ENCODE measurements at places on chromosomes 2 and 18.

GRCh38 chr18:13433685-13434084 lies 215.1 kb downstream of the LDLRAD4 start:
- no peak for DNase-seq

DNA sequence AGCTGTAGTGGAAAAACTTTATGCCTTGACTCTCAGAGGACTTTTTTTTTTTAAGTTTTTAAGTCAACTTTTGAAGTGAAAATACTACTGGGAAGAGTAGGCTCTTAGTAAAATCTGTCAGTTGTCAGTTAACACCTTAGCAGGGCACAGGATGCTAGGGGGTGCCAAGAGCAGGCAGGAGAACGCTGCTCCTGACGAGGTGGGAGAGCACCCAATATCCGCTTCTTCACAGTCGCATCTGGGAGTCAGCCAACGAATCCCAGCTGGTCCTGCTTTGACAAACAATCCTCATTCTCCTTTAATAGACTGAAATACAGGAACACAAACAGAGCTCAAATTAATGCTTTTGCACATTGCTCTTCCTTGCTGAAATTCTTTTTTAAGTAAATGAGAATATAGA lies 709.5 kb upstream of the ACVR2A start:
- no peak for DNase-seq

DNA sequence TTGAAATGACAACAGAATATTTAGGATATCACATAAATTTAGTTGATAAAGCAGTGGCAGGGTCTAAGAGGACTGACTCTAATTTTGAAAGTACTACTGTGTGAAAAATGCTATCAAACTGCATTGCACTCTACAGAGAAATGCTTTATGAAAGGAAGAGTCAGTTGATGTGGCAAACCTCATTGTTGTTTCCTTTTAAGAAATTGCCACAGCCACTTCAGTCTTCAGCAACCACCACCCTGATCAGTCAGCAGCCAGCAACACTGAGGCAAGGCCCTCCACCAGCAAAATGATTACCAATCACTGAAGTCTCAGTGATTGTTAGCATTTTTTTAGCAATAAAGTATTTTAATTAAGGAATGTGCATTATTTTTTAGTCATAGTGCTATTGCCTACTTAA lies 488.7 kb upstream of the SLC39A10 start:
- DNase-seq: no peak

DNA sequence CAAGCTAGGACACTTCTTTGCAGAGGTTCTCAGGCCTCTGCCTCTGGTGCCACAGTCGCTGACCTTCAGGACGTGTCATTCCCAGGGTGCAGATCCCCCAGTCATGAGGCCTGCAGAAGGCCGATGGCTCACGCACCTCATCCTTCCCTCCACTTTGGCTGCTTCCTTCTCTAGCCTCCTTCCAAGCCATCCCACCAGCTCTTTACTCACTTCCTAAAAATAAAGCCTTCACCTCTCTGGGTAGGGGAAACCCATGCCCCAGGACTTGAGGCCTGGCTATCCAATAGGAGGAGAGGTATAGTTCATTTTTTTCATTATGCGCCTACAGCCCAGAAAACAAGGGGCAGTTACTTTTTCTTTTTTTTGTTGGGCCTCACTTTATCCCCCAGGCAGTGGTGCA lies 91.4 kb downstream of the B3GNT2 start:
- no peak for DNase-seq

GRCh38 chr18:13893418-13893760 lies 21.9 kb downstream of the MC2R start:
- DNase-seq: no peak

DNA sequence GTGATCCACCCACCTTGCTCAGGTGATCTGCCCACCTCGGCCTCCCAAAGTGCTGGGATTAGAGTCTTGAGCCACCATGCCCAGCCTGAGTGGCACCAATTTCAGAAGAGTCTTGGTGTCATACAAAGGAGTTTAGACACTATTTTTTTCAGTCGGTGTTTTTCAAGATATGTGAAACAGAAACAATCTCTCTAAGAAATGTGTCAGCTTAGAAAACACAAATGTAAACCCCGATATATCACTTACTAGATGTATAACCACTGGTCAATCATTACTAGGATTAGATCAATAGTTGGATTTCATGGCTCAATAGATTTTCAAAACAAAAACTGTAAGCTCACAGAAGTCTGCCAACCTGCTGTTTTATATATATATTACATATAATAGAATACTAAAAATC lies 67.2 kb upstream of the FRZB start:
- no peak for DNase-seq

- no peak for DNase-seq
Measured at GRCh38 chr2:109630441-109631430, 16.6 kb downstream of the SOWAHC start.

DNA sequence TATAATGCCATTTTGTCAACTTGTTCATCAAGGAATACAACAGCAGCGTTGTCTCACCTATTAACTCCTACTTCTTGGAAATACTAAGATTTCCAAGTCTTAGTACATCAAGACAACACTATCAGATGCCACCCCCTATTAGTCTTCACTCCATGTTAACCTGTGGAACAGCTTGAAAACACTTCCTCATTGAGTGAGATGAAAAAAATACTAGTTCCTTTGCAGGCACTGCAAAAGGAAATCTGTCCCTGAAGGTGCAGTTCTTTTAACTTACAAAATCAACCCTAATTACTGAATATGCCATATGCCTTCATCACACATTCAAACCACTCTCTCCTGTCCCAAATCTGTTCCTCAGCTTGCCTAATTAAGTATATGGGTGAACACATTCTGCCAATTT lies 4.0 kb downstream of the CWC22 start:
- DNase-seq: no peak

DNA sequence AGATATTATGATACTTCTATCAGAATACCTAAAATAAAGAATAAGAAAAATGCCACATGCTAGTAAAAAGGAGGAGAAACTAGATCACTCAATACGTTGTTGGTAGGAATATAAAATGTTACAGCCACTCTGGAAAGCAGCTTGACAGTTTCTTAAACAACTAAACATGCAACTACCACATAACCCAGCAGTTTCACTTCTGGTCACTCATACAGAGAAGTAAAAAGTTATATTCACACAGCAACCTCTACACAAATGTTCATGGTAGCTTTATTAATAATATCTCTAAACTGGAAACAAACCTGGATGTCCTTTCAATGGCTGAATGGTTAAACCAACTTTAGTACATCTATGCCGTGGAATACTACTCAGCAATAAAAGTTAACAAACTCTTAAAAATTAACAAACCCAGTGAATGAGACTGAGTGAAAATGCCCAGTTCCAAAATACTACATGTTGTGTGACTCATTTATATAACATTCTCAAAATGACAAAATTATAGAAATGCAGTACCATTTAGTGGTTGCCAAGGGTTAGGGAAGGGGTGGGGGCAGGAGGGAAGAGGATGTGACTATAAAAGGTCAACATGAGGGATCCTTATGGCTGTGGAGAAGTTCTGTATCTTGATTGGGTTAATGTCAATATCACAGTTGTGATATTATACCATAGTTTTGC lies 124.1 kb downstream of the MMADHC start:
- DNase-seq: no peak

DNA sequence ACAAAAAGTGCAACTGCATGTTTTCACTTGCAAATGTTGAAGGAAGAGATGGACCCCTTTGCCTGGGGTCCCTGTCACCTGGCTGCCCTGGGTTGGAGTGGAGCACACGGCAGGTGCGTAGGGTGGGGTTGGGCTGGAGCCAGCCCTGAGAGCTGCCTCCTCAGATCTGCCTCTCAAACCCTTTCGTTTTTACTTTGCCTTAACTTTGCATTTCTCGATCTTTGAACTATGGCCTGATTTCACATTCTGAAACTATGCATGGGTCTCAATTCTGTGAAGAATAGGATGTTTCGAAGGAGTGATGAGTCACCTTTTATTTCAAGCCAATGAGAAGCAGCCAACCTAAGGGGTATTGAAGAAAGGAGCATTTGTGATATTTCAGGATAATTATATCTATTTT lies 132.8 kb downstream of the ACOXL start:
- no peak for DNase-seq

DNA sequence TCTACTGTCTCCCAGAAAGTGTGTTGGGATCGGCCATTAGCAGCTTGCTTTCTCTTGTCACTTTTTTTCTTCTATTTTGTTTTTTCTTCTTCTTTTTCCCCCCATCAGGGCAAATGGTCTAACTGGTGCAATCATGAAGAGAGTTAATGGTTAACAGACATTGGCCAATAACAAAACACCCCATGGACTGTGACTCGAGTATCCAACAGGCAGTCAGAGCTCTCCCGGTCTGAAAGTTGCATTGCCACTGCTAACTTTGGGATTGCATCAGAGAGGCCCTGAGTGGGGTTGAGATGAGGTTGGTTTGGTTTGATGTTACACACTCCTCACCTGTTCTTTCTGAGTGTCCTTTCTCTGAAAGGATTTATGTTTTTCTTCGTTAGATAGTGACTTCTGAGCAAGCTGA lies 12.9 kb upstream of the SNORC start:
- no peak for DNase-seq

DNA sequence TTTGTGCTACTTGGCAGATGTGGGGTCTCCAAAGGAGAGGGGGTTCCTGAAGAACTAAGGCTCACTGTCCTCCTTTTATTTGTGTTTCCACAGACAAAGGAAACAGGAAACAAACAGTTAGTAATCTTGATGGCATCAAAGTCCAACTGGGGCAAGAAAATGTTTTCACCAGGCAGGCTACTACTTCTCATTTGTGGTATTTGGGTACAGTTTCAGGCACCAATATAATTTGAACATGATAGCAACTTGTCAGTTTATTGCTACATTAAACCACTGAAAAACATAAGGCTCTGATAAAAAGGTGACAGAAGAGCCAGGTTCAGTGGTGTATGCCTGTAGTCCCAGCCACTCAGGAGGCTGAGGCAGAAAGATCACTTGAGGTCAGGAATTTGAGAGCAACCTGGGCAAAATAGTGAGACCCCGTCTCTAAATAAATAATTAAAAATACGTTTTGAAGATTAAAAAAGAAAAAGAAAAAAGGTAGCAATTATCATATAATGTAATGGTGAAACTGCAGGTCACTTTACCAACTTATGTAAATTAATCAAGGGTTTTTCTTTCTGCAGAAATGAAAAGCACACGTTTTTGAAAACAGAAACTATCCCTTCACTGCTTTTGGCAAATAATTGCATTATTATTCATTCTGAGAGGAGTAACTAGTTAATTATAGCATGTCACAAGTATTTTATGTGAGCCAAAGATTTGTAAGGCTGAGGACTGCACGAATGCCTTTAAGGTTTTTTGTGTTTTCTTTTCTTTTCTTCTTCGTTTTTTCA lies 157.5 kb upstream of the CAVIN2 start:
- DNase-seq: no peak

- DNase-seq: no peak
Measured at GRCh38 chr2:64500549-64500948, 23.6 kb upstream of the AFTPH start.

GRCh38 chr2:58428096-58429013 lies 187.2 kb upstream of the FANCL start:
- no peak for DNase-seq

GRCh38 chr2:172806493-172806892 lies 70.8 kb downstream of the RAPGEF4 start:
- no peak for DNase-seq

GRCh38 chr18:48979944-48980890 lies 29.5 kb upstream of the SMAD7 start:
- no peak for DNase-seq

GRCh38 chr2:127622561-127623387 lies 23.2 kb upstream of the GPR17 start:
- DNase-seq: no peak

GRCh38 chr2:12305931-12306330 lies 410.8 kb upstream of the TRIB2 start:
- DNase-seq: no peak

GRCh38 chr18:48783616-48784520 lies 166.9 kb downstream of the SMAD7 start:
- no peak for DNase-seq

- no peak for DNase-seq
Measured at GRCh38 chr2:197613509-197613987, 61.8 kb downstream of the RFTN2 start.

GRCh38 chr2:233535271-233535670 lies 31.3 kb downstream of the USP40 start:
- DNase-seq: no peak

- DNase-seq: no peak
Measured at GRCh38 chr2:118231759-118232158, 143.5 kb downstream of the INSIG2 start.

DNA sequence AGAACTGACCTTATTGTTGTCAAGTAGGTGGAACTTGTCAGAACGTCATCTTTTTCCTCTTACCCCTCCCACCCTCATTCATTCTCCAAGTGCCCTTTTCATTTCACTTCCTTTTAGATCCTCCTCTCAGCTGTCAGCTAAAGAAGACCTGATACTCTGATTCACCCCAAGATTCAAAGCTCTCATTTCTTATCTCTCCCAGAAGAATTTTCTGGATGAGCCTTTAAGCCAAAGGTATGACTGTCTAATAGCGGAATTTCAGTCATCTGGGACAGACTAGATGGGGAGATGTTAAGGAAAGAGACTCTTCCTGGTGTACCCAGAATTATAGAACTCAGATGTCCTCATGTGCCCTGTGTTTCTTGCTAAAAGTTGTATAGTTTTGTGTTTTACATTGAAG lies 53.9 kb downstream of the TCF7L1 start:
- DNase-seq: no peak

DNA sequence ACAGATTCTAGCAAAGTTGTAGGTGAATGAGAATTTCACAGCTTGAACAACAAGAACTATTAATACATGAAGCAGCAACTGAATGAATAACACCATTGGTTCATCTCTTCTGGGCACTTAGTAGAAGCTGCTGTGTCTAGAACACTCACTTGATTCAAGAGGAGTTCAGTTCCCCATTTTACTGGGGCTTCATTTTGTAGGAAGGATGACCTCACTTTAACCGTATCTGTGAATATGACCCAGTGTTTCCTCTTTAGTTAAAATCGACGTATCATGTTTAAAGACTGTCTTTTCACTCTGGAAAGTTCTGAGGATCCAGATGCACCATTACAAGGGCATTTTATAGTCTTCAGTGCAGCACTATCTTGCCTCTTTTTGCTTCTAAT lies 47.8 kb downstream of the LRRTM1 start:
- DNase-seq: no peak

- no peak for DNase-seq
Measured at GRCh38 chr2:88265352-88266303, 95.5 kb downstream of the THNSL2 start.

DNA sequence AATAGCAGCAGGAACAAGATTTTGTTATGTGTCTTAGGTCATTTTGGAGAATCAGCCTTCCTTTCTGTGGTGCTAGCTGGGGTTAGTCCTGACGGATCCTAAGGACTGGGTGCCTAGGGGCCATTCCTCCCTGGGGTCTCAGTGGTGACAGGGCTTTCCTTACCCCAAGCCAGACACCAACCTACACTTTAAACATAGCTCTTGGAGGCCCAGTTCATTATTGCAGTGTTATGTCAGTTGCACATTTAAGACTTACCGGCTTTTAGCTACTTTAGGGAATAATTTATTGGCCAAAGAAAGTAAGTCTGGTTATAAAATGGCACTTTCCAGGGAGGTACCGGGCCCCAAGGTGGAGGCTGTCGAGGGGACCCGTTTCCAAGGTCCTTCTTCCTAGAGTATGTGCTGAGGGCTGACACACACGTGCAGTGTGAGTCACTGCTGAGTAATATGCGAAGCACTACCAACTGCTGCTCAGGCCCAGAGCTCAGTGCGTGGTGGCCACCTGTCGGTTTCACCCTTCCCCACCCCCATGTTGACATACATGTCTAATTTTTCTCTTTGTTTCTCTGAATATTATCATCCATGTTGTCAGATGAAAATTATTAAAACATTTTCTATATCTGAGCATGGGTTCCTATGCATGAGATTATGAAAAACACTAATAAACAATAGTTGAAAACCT lies 37.0 kb upstream of the GRHL1 start:
- DNase-seq: no peak

Data from activated T-helper 1 cell treated with anti-CD3 and anti-CD28 coated beads, Interleukin-2, amount 50 U/mL, for 16 hours (primary cell).